ENCODE measurements at places on chromosomes 5 and 9.

DNA sequence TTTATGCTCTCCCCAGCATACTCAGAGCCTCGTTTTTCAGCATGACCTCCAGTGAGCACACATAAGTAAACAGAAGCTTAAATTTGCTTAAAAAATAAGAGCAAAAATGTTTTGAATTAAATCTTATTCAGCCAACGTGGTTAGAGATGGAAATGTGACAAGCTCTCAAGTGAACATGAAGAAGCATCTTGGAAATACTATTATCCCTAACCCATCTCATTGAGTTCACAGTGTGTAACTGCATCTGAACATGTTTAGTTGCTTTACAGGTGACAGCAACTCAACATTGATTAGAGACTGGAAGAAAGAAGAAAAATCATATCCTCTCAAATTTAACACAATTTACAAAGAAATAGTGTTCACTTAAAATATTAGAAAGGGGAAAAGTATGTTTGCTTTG is 1785.1 kb downstream of the MAT2B start:
- no peak for DNase-seq

GRCh38 chr5:67696446-67696845 is 499.8 kb upstream of the CD180 start:
- DNase-seq: no peak

- no peak for DNase-seq
Observed at GRCh38 chr9:79570448-79571308, 1.1 kb upstream of the TLE4 start.

DNA sequence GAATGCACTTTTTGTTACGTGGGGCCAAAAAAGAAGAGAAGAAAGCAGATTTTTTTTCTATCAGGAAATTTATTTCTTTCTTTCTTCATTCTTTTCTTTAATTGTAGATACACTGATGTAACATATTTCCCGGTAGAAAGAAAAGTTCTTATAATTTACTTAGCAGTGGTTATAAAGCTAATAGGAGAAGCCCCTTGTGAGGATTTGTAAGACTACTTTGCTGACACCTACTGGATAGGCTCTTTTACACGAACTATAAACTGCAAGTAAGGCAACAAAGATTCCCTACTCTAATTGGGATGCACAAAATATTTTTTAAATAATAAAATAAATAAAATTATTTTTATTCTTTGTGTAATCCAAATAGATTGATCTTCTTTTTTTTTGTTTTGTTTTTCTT is 284.4 kb downstream of the DNAH5 start:
- no peak for DNase-seq

DNA sequence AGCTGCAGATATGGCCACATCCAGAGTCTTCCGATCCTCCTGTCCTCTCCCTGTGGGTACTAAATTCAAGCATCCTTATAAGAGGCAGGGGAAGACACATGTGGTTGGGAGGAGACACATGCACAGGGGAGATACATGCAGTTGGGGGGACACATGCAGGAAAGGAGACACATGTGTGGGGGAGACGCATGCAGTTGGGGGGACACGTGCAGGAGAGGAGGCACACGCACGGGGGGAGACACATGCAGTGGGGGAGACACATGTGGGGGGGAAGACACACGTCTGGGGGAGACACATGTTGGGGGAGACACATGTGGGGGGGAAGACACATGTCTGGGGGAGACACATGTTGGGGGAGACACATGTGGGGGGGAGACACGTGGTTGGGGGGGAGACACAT is 21.2 kb upstream of the OLFM1 start:
- no peak for DNase-seq

GRCh38 chr9:19298436-19299000 is 68.0 kb downstream of the DENND4C start:
- DNase-seq: no peak

DNA sequence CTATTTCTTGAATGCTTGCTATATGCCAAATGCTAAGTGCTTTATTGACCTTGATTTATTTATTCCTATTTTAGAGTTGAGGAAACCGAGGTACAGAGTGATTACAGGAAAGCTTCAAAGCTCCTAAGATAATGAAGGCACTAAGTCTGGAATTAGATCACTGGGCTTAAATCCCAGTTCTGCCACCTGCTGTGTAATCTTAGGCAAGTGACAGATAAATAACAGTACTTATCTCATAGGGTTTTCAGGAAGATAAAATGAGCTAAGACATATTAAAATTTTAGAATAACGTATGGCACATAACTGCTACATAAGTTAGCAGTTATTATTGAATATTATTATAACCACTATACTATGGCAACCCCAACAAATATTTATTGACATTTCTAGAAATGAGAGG is 843.8 kb downstream of the DTWD2 start:
- DNase-seq: no peak

DNA sequence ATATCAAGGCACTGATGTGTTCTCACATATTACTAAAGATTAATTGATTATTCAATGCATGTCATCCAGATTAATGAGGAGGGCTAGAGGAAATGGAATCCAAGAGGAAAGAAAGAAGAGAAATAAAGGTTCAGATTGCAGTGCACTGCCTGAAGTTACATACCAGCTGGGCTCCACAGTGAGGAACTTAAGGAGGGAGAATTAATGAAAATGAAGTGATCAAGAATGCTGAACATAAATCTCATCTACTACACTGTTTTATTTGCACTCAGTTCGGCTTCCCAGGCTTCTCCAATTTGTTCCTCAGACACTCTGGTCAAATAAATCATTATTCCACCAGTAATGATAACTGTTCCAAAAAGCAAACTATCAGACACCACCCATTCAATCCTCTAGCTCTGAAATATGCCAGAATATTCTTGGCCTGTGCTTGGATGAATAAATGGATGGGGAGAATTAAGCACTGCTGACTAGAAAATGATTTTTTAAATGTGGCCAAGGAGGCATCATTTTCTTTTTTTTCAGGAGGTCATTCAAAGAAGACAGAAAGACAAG is 88.6 kb upstream of the FBN2 start:
- no peak for DNase-seq

DNA sequence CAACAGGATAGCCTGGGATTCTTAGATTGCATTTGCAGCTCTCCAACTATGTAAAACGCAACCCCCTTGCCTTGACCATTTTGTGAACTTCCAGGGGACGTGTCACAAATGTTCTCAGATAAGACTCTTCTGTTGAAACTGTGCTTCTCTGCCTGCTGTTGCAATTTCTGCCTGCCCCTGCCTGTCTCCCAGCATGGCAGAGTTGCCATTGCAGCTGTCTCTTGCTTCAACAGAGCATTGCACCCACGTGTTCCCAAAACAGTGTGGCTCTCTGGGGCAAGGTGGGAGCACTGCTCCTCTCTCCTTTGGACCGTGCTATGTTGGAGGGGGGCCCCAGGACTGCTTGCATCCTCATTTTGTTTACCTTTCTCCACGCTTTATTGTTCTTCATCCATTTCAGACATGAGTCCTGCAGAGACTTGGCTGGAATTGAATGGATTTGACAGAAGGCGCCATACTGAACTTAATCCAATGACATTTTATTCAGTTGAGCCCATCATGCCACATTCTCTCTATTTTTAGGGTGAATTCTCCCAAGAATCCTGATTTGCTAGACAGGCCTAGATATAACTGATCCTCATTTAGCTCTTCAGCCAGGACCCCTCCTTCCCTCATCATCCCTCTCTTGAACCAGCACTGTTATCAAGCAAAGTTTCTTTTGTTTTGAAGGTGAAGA is 90.7 kb downstream of the MAT2B start:
- no peak for DNase-seq

DNA sequence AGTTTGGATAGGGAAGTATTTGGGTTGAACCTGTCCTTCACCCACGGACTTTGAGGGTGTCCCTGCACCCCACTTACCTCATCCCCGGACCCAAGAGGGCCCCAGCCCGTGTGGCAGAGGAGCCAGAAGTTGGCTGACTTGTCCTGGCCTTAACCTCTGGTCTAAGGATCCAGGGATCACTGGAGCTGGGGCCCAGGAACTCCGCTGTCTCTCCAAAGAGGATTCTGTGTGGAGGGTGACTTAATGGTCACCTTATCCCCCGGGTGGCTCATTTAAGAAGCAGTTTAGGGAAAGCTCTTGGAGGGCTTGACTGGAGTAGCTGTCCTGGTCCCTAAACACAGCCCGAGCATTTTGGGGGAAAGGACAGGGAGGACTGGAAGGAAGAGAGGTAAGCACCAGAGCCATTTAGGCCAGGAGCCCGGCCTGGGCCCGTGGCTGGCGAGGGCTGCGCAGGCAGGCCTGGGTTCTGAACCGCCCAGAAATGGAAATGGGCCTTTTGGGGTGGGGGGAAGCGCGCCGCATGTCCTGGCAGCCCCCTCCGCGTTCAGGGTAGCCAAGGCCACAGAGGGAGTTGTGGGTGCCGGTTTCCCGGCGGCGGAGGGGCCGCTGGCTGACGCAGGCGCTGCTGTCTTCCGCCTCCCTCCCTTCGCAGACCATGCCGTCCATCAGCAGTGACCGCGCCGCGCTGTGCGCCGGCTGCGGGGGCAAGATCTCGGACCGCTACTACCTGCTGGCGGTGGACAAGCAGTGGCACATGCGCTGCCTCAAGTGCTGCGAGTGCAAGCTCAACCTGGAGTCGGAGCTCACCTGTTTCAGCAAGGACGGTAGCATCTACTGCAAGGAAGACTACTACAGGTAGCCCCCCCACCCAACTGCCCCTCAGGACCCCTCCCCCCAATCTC is 2.0 kb downstream of the LHX2 start:
- no peak for DNase-seq

DNA sequence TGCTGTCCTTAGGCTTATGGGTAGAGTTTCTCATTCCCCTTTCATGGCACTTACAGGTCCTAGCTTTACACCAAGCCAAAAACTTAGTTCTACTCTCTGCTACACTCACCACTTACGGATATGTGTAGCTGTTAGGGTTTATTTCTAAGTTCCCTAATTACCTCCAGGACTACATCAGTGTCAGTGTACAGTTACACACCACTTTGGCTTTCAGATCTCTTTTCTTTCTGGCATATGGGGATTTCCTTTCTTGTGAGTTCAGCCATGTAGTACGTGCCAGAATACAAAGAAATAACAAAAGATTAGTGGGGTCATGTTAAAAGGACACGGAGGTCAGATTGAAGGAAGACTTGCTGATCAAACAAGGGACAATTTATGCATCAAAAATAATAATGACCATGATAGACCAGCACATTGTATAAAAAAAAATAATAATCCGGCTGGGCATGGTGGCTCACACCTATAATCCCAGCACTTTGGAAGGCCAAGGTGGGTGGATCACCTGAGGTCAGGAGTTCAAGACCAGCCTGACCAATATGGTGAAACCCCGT is 41.8 kb downstream of the LYRM7 start:
- no peak for DNase-seq

DNA sequence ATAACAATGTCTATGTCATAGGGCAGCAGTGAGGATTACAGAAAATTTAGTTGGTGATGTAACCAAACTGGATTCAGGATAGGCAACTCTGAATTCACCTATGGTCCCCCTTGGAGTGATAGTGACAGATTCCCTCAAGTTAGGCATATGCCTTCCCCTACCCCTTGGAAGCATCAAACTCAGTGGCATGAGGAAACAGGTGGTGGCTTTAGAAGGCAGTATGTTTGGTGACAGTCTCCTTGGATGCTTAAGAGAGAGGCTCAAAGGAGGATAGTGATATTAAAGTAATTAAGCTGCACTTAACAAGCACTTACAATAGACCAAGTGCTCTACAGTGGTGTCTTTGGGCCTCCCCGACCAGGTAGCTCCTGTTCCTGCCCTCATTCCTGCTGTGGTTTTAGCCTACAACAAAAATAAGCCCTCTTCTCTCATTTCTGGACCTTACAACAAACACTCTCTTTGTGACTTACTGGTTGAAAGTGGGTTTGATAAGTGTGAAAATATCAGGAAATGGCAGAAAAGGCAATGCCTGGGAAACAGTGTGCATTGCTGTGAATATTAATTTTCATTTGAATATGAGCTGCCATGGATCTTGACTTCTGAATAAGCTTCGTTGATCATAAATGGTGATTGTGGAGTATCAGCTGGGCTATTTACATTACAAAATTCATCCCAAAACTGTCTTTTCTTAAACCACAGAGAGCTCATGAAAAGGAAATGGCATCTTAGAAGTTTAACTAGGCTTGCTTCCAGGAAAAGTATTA is 29.2 kb downstream of the NR4A3 start:
- DNase-seq: no peak

DNA sequence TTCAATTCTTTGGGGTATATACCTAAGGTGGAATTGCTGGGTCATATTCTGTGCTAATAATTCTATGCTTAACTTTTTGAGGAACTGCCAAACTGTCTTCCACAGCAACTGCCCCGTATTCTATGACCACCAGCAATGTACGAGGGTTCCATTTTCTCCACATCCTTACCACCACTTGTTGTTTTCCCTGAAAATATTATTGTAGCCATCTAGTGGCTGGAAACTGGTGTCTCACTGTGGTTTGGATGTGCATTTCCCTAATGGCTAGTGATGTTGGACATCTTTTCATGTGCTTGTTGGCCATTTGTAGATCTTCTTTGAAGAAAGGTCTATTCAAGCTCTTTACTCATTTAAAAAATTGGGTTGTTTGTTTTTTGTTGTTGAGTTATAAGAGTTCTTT is 30.7 kb downstream of the MSX2 start:
- DNase-seq: no peak
